Neural cell (in vitro differentiated cells): ENCODE measurements at places on chromosomes 6 and 20. TPM values are rescaled to one million over a fixed set of nuclear protein-coding genes. Genes with fewer than 3 reads are reported as not detected.

DDX43 gene
- polyA plus RNA-seq: not detected in 2 replicates

BAK1 gene
- polyA plus RNA-seq: 15.4 and 21.9 TPM in 2 replicates

FOXC1 gene
- 0.09 TPM in 1 of 2 replicates, not detected in the other for polyA plus RNA-seq

BNIP5 gene
- not detected in 2 replicates for polyA plus RNA-seq

SLC23A2 gene
- polyA plus RNA-seq: 38.3 and 44.3 TPM in 2 replicates

UST gene
- 6.3 and 7.5 TPM in 2 replicates for polyA plus RNA-seq

CCM2L gene
- polyA plus RNA-seq: 1.5 and 3.0 TPM in 2 replicates

SPATA25 gene
- polyA plus RNA-seq: 1.2 and 5.1 TPM in 2 replicates

INSM1 gene
- 8.6 and 9.4 TPM in 2 replicates for polyA plus RNA-seq

ELOVL4 gene
- 43.1 and 47.9 TPM in 2 replicates for polyA plus RNA-seq

CDH4 gene
- polyA plus RNA-seq: 24.6 and 32.0 TPM in 2 replicates

RNF182 gene
- 6.4 and 8.0 TPM in 2 replicates for polyA plus RNA-seq

HLA-DQA2 gene
- not detected in 2 replicates for polyA plus RNA-seq

CNR1 gene
- polyA plus RNA-seq: 493 and 512 TPM in 2 replicates

MAS1 gene
- polyA plus RNA-seq: not detected in 2 replicates

TRIM31 gene
- not detected in 2 replicates for polyA plus RNA-seq

ANKEF1 gene
- polyA plus RNA-seq: 3.2 and 3.5 TPM in 2 replicates

RCAN2 gene
- polyA plus RNA-seq: 37.4 and 38.9 TPM in 2 replicates

ELOVL2 gene
- polyA plus RNA-seq: 4.3 and 5.4 TPM in 2 replicates

GJA1 gene
- polyA plus RNA-seq: 2.3 and 3.5 TPM in 2 replicates

NCOA5 gene
- polyA plus RNA-seq: 23.0 and 29.9 TPM in 2 replicates

CST1 gene
- not detected in 2 replicates for polyA plus RNA-seq

NFATC2 gene
- polyA plus RNA-seq: not detected in 2 replicates

CD83 gene
- 15.8 and 17.0 TPM in 2 replicates for polyA plus RNA-seq

TMEM74B gene
- polyA plus RNA-seq: 155 and 164 TPM in 2 replicates

RPS21 gene
- 1,158 and 1,633 TPM in 2 replicates for polyA plus RNA-seq

SGK2 gene
- polyA plus RNA-seq: 0.81 and 5.8 TPM in 2 replicates

DEFB124 gene
- polyA plus RNA-seq: not detected in 2 replicates

MAFB gene
- 4.7 and 5.6 TPM in 2 replicates for polyA plus RNA-seq

KAT14 gene
- polyA plus RNA-seq: 19.3 and 29.2 TPM in 2 replicates

UBE2C gene
- 2.5 and 4.9 TPM in 2 replicates for polyA plus RNA-seq
